ENCODE measurements at places on chromosomes 2 and 18. TPM values are rescaled to one million over a fixed set of nuclear protein-coding genes. Genes with fewer than 3 reads are reported as not detected.
A peak's percentile ranks its signal among the peaks of the same experiment; 100 is the strongest.

The TEX44 gene
- not detected for total RNA-seq

DNA sequence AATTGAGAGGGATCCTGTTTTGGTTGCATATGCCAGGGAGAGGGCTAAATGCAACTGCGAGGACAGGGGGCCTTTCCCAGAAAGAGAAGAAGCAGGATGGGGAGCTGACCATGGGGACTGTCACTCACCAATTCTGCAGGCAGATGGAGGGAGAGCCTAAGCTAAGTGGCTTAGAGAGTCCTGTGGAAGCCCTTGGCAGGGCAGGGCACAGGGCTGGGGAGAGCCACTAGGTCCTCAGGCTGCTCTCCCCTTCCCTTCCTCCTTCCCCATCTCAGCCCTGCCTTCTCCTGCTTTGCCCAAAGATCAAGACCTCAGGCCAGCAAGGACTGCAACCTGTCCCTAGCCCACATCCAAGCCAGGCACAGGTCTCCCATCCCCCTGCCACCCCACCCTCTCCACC, 24.4 kb upstream of the CATIP start:
- DNase-seq: no peak

- peak; percentile 32 for DNase-seq
These were observed 93.0 kb upstream of the SLC39A10 start for GRCh38 chr2:195563857-195564512.

- no peak for DNase-seq
These were observed 20.7 kb downstream of the TMEM178A start for GRCh38 chr2:39686456-39686855.

The ALPG gene
- not detected for total RNA-seq

GRCh38 chr2:140246957-140247356, 1466.8 kb upstream of the NXPH2 start:
- DNase-seq: no peak

The NEURL3 gene
- total RNA-seq: 0.48 TPM

The SMYD5 gene
- 21.5 TPM for total RNA-seq

DNA sequence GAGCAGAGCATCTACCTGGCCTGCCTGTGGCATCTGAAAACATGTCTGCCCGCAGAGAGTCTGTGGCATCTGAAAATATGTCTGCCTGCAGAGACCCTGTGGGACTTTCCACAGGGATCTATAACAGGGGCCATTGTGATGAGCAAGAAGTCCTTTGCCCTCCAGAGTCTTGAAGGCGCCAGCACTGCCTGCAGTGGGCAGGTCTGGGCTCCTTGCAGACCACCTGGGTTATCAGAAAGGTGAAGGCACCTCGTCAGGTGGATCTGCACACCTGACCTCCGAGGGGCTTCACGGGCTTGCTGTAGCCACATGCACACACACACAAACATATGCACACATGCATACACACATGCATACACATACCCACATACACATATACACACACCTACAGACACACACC, 189.5 kb upstream of the HDAC4 start:
- no peak for DNase-seq

The RTP5 gene
- not detected for total RNA-seq

GRCh38 chr2:181891258-181891965, at the start of gene ITPRID2:
Gene ITPRID2 (plus strand): TSS chr2:181891730. CDS start chr2:181892067, 337 bp downstream.
- peak; percentile 92 for DNase-seq

DNA sequence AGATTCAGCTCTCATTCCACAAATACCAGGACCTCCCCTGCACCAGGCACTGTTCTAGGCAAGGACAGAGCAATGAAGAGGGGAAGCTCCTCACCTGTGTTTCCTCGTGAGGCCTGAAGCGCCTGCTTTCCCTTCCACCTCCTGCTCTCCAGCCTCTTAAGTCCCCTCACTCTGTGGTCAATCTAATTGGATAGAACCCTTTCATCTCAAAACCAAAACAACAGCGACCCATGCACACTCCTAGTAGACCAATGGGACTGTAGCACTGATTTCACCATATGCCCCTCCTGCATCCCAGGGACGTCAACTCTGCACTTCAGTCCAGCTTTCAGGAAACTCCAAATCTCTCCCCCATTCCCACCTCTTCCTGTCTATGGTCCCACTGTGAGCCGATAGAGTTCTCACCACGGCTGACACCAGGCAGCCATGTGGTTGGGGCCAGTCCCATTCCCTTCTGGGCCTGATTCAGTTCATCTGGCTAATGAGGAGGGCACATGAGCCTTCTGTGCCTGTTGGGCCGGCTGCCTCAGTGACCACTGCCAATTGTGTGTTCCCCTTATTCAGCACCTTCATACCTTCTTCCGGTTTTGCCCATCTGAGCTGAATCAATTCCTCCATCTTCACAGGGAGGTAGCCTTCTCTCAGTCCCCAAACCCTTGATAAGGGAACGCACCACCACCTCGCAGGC, 33.3 kb upstream of the MAT2A start:
- peak; percentile 26 for DNase-seq

The EVX2 gene
- total RNA-seq: not detected

DNA sequence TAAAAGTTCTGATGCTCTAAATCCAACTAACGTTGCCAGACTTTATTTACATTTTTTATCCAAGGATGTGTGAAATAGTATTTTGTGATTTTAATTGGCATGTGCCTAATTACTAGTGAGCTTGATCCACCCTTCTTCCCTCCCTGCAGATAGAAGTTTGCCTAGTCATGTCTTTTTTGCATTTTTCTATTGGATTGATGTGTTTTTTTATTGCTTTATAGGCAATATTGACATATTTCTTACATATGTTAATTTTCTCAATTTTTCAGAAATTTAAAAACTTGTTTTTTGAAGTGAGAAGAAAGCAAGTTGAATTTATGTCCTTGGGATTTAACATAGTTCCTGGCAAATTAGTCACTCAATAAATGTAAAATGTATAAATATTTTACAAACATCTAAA, 56.4 kb downstream of the EML4 start:
- no peak for DNase-seq
